ENCODE measurements at places on chromosomes 13 and 19. TPM values are rescaled to one million over a fixed set of nuclear protein-coding genes. Genes with fewer than 3 reads are reported as not detected.

The ACER1 gene
- not detected for total RNA-seq

The STOML3 gene
- total RNA-seq, result 0.46 TPM

The CCNE1 gene
- 12.3 TPM for total RNA-seq

The C19orf33 gene
- not detected for total RNA-seq

The LHB gene
- total RNA-seq, result 2.2 TPM

The WDR87 gene
- total RNA-seq, result 0.11 TPM
